Upper lobe of right lung (tissue), 1 donor: ENCODE measurements at places on chromosomes 7 and 10. TPM values are rescaled to one million over a fixed set of nuclear protein-coding genes. Genes with fewer than 3 reads are reported as not detected.

DNA sequence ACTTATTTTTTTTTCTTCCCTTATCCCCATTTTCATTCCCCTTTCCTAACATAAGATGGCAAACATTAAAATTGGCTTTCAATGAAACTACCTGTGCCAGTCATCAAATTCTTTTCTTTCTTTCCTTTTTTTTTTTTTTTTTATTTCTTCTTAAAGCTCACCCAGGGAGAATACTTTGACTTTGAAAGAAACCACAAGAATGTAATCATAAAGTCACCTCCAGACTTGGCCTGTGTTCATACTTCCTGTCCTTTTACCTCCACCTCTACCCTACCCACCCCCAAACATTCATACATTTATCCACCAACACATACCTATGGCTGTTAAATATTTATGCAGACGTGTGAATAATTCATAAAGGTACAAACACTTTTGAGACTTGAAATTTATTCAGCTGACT, 254.6 kb downstream of the SLC25A13 start:
- no peak overlapping the region for H3K4me3 ChIP-seq
- H3K4me1 ChIP-seq: no peaks in the 10 kb centered on the region
- no peak overlapping the region for H3K27ac ChIP-seq
- DNase-seq: no peak

The BLOC1S2 gene
- 42.1 TPM for total RNA-seq

GRCh38 chr7:94655848-94656657, at the start of gene SGCE:
SGCE (minus strand) TSS chr7:94656133; CDS start chr7:94656098, 35 bp downstream.
- peak; percentile 85 for DNase-seq
- H3K27me3 ChIP-seq: peaks cover 33% of the 10 kb centered on the region
- peak within 1 kb of the TSS; percentile 58 for H3K4me3 ChIP-seq
- H3K27ac ChIP-seq: peak within 1 kb of the TSS; percentile 61
- H3K4me1 ChIP-seq: peaks cover 5% of the 10 kb centered on the region
- H3K36me3 ChIP-seq: no peaks in the 10 kb centered on the region

DNA sequence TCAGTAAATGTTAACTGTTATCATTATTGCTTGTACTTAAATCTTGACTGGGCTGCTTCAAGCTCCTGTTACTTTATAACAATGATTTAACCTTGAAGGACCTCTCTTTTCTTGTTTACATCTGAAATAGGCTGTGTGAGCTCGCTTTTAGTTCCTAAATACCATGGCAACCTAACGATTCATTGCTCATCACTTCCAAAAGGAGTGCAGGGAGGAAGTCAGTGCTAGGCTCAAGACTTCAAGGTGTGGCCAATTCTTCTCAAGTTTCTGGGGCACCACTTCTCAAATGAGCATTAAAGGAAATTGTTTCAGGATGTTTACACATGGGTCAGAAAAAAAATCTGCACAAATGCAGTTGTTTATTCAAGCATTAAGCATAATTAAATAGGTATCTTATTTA, 284.2 kb downstream of the MTERF1 start:
- no peaks in the 10 kb centered on the region for H3K4me1 ChIP-seq
- H3K4me3 ChIP-seq: no peak overlapping the region
- no peak for DNase-seq
- H3K27ac ChIP-seq: no peak overlapping the region
- H3K27me3 ChIP-seq: no peaks in the 10 kb centered on the region

DNA sequence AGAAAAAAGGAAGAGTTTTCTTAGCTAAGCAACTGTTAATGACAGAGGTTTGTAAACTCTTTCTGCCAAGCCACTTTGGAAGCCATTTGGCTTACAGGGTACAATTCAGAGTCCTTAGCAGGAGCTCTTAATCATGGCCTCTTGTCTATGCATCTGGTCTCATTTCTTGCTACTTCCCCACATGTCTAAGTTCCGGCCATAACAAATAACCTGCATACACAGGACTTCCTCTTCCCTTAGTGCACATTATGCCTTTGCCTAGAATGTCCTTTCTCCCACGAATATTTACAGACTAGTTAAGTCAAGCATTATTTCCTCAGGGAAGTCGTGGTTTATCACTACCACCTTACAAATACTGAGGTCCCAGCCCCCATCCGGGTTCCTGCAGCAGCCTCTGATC, 8.6 kb upstream of the UPF2 start:
- H3K4me1 ChIP-seq: peaks cover 11% of the 10 kb centered on the region
- no peaks in the 10 kb centered on the region for H3K36me3 ChIP-seq
- H3K27me3 ChIP-seq: no peaks in the 10 kb centered on the region

GRCh38 chr7:116689790-116690259, 17.8 kb downstream of the MET start:
- DNase-seq: peak; percentile 65
- H3K27me3 ChIP-seq: no peaks in the 10 kb centered on the region
- H3K4me1 ChIP-seq: peaks cover 3% of the 10 kb centered on the region
- no peaks in the 10 kb centered on the region for H3K36me3 ChIP-seq
- H3K4me3 ChIP-seq: no peak overlapping the region

The C10orf71 gene
- not detected for total RNA-seq

DNA sequence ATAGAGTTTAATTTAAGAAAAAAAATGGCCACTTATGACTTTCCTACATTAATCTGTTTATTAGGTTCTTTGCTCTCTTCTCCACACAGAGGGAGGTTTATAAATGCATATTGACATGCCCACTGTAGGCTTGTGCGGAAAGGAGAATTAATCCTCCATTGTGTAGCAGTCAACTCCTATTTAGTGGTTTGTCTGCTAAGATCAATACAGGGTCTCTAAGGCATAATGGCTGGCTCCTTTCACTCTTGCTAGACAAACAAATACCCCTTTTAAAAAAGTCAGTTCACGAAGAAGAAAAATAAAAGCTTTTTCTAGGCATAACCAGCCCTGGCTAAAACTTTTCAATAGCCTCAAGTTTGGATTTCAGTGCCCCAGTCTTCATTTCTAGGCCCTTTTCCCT, 141.6 kb downstream of the TSPAN12 start:
- H3K27me3 ChIP-seq: no peaks in the 10 kb centered on the region
- no peak overlapping the region for H3K4me3 ChIP-seq
- DNase-seq: no peak
- no peak overlapping the region for H3K27ac ChIP-seq

The CPVL gene
- 31.9 TPM for total RNA-seq

- DNase-seq: no peak
- H3K4me3 ChIP-seq: no peak overlapping the region
- H3K36me3 ChIP-seq: no peaks in the 10 kb centered on the region
- H3K27me3 ChIP-seq: no peaks in the 10 kb centered on the region
These were observed 145.5 kb upstream of the CELF2 start for GRCh38 chr10:10872035-10872673.

DNA sequence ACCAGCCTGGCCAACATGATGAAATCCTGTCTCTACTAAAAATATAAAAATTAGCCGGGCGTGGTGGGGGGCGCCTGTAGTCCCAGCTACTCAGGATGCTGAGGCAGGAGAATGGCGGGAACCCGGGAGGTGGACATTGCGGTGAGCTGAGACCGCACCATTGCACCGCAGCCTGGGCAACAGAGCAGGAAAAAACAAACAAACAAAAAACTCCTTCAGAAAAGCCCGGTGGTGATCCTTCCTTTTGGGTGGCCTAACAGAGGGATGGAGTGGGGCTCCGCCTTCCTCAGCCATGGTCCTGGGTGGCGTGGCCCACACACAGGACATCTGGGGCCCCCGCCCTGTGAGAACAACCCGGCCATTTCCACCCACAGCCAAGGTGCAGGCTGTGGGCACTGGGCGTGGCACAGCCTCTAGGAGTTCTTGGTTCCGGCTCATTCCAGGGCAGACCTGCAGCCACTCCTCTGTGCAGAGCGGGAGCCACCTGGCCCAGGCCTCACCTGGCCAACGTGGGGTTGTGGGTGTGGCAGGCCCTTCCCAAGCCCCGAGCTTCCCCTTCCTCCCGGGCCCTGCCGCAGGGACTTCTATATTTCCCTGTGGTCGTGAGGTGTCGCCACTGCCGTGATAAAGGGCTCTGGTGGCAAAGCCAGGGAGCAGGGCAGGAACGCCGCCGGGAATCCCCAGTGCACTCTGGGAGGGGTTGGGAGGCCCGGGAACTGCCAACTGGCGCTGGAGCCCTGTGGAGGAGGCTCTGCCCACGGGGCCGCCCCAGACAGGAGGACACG, 37.6 kb downstream of the GET4 start:
- no peak overlapping the region for H3K27ac ChIP-seq
- H3K4me3 ChIP-seq: no peak overlapping the region
- peaks cover 6% of the 10 kb centered on the region for H3K4me1 ChIP-seq
- H3K27me3 ChIP-seq: no peaks in the 10 kb centered on the region

DNA sequence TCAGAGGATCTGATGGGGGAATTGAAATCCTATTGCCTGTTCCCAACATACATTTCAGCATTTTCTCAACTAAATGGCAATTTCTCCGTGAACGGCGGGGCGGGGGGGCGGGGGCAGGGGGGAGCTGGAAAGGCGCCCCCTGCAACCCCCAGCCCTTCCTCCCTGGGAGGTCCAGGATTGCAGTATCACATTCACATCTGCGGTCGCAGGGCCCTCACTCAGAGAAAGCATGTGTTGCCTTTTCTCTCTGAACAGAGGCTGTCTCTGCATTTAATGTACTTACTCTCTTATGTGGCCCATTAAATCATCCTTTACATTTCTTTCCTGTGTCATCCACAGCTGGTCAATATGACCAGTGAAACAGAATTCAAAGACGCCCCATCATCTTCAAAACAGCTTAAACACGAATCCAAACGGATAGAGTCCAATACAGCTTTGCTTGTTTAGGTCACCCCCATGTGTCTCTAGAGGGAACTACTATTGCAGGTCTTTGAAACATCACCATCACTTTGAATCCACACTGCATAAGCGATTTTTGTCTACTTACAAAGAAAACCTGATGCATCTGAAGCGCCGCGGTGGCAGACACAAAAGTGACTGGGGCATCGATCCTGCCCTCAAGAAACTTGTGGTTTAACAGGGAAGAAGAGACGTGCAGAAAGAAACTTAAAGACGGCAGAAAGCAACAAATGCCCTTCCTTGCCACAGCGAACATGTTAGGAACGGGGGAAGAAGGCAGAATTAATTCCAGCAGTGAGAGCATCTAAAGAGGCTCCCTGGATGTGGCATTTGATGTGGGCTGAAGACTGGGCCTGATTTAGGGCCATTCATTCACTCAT, 17.0 kb upstream of the ECHDC3 start:
- no peaks in the 10 kb centered on the region for H3K27me3 ChIP-seq
- H3K4me1 ChIP-seq: no peaks in the 10 kb centered on the region
- H3K27ac ChIP-seq: no peak overlapping the region

DNA sequence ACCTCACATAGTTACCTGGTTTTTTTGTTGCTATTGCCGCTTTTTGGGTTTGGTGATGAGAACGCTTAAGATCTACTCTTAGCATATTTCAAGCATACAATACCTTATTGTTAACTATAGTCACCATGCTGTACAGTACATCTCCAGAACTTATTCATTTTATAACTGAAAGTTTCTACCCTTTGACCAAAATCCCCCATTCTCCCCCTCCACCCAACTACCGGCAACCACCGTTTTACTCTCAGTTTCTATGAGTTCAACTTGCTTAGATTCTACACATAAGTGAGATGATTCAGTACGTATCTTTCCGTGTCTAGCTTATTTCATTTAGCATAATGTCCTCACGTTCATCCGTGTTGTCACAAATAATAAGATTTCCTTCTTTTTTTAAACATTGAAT, 86.7 kb upstream of the IL6 start:
- no peak for DNase-seq
- H3K4me1 ChIP-seq: no peaks in the 10 kb centered on the region
- no peak overlapping the region for H3K27ac ChIP-seq
- no peaks in the 10 kb centered on the region for H3K36me3 ChIP-seq

The DPP6 gene
- 1.6 TPM for total RNA-seq

DNA sequence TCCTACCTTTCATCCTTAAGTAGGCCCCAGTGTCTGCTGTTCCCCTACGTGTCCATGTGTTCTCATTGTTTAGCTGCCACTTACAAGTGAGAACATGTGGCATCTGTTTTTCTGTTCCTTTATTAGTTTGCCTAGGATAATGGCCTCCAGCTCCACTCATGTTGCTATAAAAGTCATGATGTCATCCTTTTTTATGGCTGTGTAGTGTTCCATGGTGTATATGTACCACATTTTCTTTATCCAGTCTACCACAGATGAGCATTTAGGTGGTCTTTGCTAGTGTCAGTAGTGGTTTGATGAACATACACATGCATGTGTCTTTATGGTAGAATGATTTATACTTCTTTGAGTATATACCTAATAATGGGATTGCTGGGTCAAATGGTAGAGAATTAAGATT, 146.2 kb upstream of the SLC26A5 start:
- H3K4me3 ChIP-seq: no peak overlapping the region
- DNase-seq: no peak
- H3K4me1 ChIP-seq: no peaks in the 10 kb centered on the region

DNA sequence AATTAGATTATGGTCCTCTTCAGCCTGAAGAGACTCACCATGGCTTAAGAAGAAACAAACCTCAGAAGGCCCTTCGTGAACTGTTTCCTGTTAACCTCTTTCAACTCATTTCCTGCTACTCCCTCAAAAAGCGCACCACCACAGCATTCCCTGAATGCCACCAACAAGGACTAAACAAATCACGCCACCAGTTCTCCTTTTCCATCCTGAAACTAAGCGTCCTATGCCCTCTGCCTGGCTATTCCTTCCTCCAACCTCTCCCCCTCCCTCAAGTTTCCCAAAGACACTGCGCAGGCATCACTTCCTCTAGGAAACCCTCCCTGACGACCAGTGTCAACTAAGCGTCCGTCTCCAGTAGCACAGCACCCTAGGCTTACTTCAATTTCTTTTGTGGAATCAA, 12.0 kb downstream of the YWHAG start:
- H3K4me3 ChIP-seq: no peak overlapping the region
- no peak for DNase-seq
- H3K4me1 ChIP-seq: peaks cover 24% of the 10 kb centered on the region
- H3K36me3 ChIP-seq: peaks cover 64% of the 10 kb centered on the region
- no peaks in the 10 kb centered on the region for H3K27me3 ChIP-seq

DNA sequence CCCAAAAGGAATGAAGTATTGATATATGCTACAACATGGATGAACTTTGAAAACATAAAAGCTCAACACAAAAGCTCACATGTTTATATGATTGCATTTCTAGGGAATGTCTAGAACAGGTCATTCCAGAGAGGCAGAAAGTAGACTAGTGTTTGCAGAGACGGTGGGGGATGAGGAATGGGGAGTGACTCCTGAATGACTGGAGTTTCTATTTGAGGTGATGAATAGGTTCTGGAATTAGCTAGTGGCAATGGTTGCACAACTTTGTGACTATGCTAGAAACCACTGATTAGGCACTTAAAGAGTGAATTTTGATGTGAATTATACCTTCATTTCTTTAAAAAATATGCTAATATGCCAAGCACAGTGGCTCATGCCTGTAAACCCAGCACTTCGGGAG, 6.9 kb downstream of the KPNA7 start:
- no peaks in the 10 kb centered on the region for H3K4me1 ChIP-seq
- H3K36me3 ChIP-seq: no peaks in the 10 kb centered on the region
- no peak for DNase-seq
- no peak overlapping the region for H3K27ac ChIP-seq

DNA sequence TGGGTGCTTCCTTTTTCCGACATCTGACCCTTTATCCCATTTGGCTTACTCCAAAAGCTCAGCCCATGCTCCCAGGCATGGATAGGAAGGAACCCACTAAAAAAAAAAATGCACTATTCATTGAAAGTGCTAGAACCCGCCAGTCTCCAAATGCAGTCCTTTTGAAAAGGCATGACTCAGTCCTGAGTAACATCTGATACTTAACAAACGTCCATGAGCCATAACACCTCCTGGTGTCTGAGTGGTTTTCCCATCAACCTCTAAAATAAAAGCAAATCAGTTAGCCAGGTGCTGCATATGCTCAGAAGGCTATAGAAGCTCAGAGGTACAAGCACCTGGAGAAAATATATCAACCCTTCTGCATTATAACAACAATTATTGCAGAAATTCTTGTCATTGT, 45.0 kb upstream of the CACUL1 start:
- H3K4me3 ChIP-seq: no peak overlapping the region
- H3K27ac ChIP-seq: no peak overlapping the region
- DNase-seq: no peak
- H3K36me3 ChIP-seq: no peaks in the 10 kb centered on the region
